ENCODE measurements at places on chromosomes 2 and 18. TPM values are rescaled to one million over a fixed set of nuclear protein-coding genes. Genes with fewer than 3 reads are reported as not detected.

The SCYGR4 gene
- polyA plus RNA-seq, result not detected

The POTEF gene
- not detected for polyA plus RNA-seq

The ALPI gene
- not detected for polyA plus RNA-seq

The SOWAHC gene
- polyA plus RNA-seq, result not detected

The KCNE4 gene
- not detected for polyA plus RNA-seq

The DYTN gene
- polyA plus RNA-seq, result not detected

The GPR155 gene
- polyA plus RNA-seq, result 1.6 TPM

The CERKL gene
- polyA plus RNA-seq, result 13.0 TPM

The TRAF3IP1 gene
- polyA plus RNA-seq, result 6.6 TPM

The CD8B gene
- 1.1 TPM for polyA plus RNA-seq

The MDH1B gene
- not detected for polyA plus RNA-seq

The FBXO41 gene
- polyA plus RNA-seq, result 3.8 TPM

The PLGLB2 gene
- not detected for polyA plus RNA-seq

The ANKRD30B gene
- polyA plus RNA-seq, result not detected

The DNPEP gene
- 49.9 TPM for polyA plus RNA-seq

The FAP gene
- polyA plus RNA-seq, result not detected

The ELOA2 gene
- polyA plus RNA-seq, result not detected

The CXCR1 gene
- polyA plus RNA-seq, result 0.35 TPM

The SPR gene
- not detected for polyA plus RNA-seq

The LYPD6 gene
- not detected for polyA plus RNA-seq

The HRH4 gene
- polyA plus RNA-seq, result not detected

The DPY30 gene
- 157 TPM for polyA plus RNA-seq

The CTIF gene
- not detected for polyA plus RNA-seq

The CDH19 gene
- not detected for polyA plus RNA-seq

The GULP1 gene
- not detected for polyA plus RNA-seq

The SERPINB7 gene
- polyA plus RNA-seq, result not detected

The TMEM185B gene
- polyA plus RNA-seq, result 29.1 TPM

The RESP18 gene
- polyA plus RNA-seq, result not detected

The ATP8B1 gene
- polyA plus RNA-seq, result 0.50 TPM

The MBP gene
- polyA plus RNA-seq, result 89.4 TPM

The TUBB8B gene
- polyA plus RNA-seq, result 0.38 TPM

The ABCG5 gene
- not detected for polyA plus RNA-seq

The DCDC2C gene
- not detected for polyA plus RNA-seq

The ASAP2 gene
- polyA plus RNA-seq, result not detected

The GPR35 gene
- polyA plus RNA-seq, result not detected

The SLC35F5 gene
- 7.1 TPM for polyA plus RNA-seq

All from IgD-negative memory B cell (primary cell).